Bronchus fibroblast of lung (primary cell): ENCODE measurements at places on chromosomes 5 and 9. TPM values are rescaled to one million over a fixed set of nuclear protein-coding genes. Genes with fewer than 3 reads are reported as not detected.

Gene CER1
- not detected in 2 replicates for total RNA-seq

Gene PTRH1
- 28.9 and 36.0 TPM in 2 replicates for total RNA-seq

Gene PCDHB13
- under 0.01 TPM in 2 replicates for total RNA-seq

Gene C5orf58
- total RNA-seq: not detected in 2 replicates

Gene HACD4
- 4.4 and 4.5 TPM in 2 replicates for total RNA-seq

Gene TTF1
- total RNA-seq: 10.6 TPM in 2 replicates

Gene RMI1
- 3.7 and 7.1 TPM in 2 replicates for total RNA-seq

Gene AFAP1L1
- 11.8 and 12.2 TPM in 2 replicates for total RNA-seq

Gene SH2D3C
- under 0.01 TPM in 1 of 2 replicates, not detected in the other for total RNA-seq

Gene PALM2AKAP2
- total RNA-seq: 0.67 and 2.1 TPM in 2 replicates

Gene HAND1
- total RNA-seq: not detected in 2 replicates

Gene LRRTM2
- total RNA-seq: 0.45 and 2.9 TPM in 2 replicates

Gene EIF4E1B
- not detected in 2 replicates for total RNA-seq

Gene NHP2
- 733 and 760 TPM in 2 replicates for total RNA-seq

Gene GFI1B
- under 0.01 TPM in 1 of 2 replicates, not detected in the other for total RNA-seq

Gene NIPSNAP3A
- 20.8 and 21.7 TPM in 2 replicates for total RNA-seq

Gene GMCL2
- total RNA-seq: not detected in 2 replicates

Gene CDC23
- 16.2 and 17.0 TPM in 2 replicates for total RNA-seq

Gene RNF224
- under 0.01 TPM in 1 of 2 replicates, not detected in the other for total RNA-seq

Gene CCL21
- not detected in 2 replicates for total RNA-seq

Gene CDC20B
- total RNA-seq: not detected in 2 replicates

Gene DND1
- 0.15 and 0.67 TPM in 2 replicates for total RNA-seq

Gene SLC27A6
- total RNA-seq: 0.15 and 0.17 TPM in 2 replicates

Gene NOXA1
- 0.15 and 0.17 TPM in 2 replicates for total RNA-seq

Gene TRMT10B
- 2.2 TPM in 2 replicates for total RNA-seq

Gene DMRT2
- not detected in 2 replicates for total RNA-seq

Gene FOXD4L3
- total RNA-seq: not detected in 2 replicates

Gene ARHGEF28
- total RNA-seq: 9.2 and 10.7 TPM in 2 replicates

Gene MAMDC2
- 2.2 and 2.5 TPM in 2 replicates for total RNA-seq

Gene NUTM2G
- not detected in 2 replicates for total RNA-seq

Gene KIF24
- 3.7 and 4.0 TPM in 2 replicates for total RNA-seq

Gene PCDHGA2
- total RNA-seq: 0.50 and 0.59 TPM in 2 replicates

Gene DAPK1
- 2.4 and 3.0 TPM in 2 replicates for total RNA-seq
